ENCODE measurements at places on chromosomes 1 and 21. TPM values are rescaled to one million over a fixed set of nuclear protein-coding genes. Genes with fewer than 3 reads are reported as not detected.
A peak's percentile ranks its signal among the peaks of the same experiment; 100 is the strongest.

ERICH3 gene
- total RNA-seq: not detected

RIPPLY3 gene
- not detected for total RNA-seq

FAM72A gene
- total RNA-seq: 10.9 TPM

DNA sequence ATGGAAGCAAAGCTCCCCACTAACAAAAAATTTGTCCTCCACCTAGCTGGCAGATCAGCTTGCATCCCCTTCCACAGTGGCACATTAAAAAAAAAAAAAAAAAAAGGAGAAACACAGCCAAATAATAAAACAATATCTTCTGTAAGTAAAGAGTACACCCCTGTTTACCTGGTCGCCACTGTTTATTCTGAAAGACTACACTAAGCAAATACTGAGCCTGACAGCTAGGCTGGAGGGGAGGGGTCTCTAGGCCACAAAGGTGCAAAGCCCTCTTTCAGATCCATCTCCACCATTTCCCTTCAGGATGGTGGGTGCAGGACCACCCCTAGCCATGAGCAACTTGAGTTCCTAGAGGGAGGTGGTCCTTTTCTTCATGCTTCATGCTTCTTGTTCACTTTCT is 22.8 kb upstream of the SLC45A3 start:
- no peak for DNase-seq

C1orf56 gene
- 2.4 TPM for total RNA-seq

- peak; percentile 24 for DNase-seq
These were observed 70.1 kb downstream of the PGM1 start for GRCh38 chr1:63663301-63663700.

DNA sequence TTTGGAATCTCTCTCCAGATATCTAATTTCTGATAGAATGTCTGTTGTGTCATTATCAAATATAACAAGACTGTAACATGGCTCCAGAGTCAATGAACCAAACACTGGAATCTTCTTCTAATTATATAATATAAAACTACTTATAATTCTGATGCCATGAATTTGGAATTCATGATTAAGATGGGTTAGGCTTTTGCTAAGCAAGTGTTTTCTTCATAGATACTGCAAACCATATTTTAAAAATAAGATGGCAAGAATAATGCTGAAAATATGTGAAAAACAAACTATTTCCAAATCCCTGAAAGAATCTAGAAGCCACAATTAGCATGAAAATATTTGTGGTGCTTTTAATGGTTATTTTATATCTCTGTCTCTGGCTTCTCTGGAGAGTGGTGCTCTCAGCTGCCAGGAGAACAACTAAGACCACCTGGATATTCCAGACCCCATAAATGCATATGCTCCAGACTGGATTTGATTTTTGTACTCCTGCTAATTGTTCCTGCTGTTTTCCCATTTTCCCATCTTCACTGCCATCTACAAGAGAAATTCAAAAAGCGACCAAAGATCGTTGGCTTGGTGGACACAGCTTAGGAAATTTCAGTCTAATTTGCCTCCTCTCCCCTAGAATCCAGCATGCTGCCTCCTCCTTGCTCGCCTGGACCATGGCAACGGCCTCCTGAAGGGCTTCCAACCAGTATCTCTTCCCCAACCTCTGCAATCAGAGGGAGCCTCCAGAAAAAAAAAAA is 418.9 kb downstream of the SETD4 start:
- DNase-seq: no peak

DNA sequence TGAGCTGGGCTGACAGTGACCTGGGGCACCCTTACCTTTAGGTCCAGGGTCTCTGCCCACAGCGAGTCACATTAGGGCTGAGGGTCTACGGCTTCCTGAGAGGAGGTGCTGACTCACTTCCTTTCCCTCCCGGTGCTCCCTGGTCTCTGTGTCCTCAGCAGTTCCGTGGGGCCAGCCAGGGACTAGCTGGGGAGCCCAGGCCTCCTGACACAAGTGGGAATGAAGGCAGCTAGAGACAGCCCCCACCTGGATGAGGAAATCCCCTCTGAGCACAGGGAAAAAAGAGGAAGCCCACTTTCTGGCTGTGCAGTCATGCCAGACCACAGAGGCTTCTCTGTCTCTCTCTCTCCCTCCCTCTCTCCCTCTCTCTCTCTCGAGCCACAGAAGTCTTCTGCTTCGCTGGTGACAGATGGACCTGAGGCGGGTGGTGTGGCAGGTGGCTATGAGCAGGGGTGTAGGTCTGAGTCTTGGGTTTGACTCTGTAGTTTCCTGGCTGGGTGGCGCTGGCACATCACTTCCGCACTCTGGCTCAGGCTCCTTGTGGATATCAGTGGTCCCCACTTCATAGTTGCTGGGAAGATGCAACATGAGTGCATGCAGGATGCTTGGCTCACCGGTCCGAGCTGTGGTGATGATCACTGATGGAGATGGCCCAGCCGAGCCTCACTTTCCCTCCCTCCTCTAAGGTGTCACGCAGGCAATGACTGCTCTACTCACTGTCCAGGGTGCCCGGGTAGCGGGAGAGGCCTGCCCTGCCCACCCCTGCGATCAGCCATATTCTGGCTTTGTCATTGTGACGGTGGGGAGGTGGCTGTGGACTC is 3.5 kb downstream of the SLC66A1 start:
- no peak for DNase-seq

- no peak for DNase-seq
These were observed 1.5 kb downstream of the FABP3 start for GRCh38 chr1:31371121-31371959.

GBP4 gene
- total RNA-seq: 0.23 TPM

CLEC20A gene
- not detected for total RNA-seq

GRCh38 chr1:100462326-100463025 is 75.5 kb upstream of the GPR88 start:
- no peak for DNase-seq

DNA sequence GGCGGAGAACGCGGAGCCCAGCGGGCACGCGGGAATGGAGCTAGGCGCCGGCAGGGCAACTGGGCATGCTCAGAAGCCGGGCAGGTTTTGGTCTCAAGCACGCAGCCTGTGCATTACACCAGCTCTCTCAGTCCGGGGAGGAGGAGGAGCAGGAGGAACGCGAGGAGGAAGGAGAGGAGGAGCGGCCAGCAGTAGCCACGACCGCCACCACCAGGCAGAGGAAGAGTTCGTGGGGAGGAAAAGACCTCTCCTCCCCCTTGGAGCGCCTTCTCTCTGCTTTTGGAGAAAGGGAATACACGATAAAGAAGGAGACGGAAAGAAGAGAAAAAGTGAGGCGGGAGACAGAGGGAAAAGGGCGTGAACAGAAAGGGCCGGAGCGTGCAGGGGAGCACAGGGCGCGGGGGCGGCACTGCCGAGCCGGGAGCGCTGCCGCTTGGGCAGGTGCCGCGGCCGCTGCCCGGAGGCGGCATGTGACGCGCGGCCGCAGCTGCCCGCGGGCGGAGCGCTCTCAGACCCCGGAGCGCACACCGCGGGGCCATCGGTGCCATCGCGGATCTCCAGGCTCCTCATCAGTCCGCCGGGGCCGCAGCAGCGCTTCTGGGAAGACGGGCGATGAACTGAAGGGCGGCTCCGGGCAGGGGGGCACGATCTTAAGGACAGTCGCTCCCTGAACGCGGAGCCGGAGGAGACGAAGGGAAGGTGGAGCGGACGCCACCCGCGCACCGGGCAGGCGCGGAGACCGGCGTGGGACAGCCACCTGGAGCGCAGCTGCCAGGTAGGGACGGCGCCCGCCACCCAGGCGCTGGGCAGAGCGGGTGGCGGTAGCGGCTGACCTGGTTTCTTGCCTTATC is at the start of gene CHRM3:
TSS of gene CHRM3 (plus strand) at position 116 of the 851 bp plus-strand sequence. CDS start 520,884 bp downstream, outside the sequence.
- peak; percentile 82 for DNase-seq

SEC22B gene
- 9.7 TPM for total RNA-seq

DNA sequence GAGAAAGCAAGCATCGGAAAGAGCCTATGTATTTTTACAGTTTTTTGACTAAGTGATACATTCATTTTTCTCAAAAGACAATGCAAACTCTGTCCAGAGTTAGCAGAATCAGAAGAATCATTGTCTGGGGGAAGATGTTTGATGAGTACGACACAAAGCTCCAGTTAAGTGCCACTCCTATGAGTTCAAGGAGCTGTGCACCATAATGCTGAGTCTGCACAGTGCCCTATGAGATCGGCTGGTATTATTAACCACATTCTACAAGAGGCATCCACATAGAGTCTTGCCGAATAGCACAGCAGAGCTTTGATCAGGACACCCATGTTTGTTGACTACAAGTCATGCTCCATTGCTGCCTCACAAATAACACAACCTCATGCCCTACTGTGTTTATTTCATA is 54.9 kb upstream of the RAP1GAP start:
- no peak for DNase-seq

- no peak for DNase-seq
These were observed 11.8 kb downstream of the GAS5 start for GRCh38 chr1:173856014-173856413.

- no peak for DNase-seq
These were observed 21.7 kb upstream of the LRRC47 start for GRCh38 chr1:3817821-3818597.

SPRR5 gene
- not detected for total RNA-seq

COL24A1 gene
- not detected for total RNA-seq

LEFTY1 gene
- total RNA-seq: 0.13 TPM

IGFN1 gene
- 0.03 TPM for total RNA-seq

OR2L13 gene
- total RNA-seq: not detected

- peak; percentile 6 for DNase-seq
These were observed 41.5 kb upstream of the TSNAX start for GRCh38 chr1:231487019-231487418.

GRCh38 chr1:228990906-228991569 is 255.8 kb downstream of the RHOU start:
- DNase-seq: no peak

HJV gene
- not detected for total RNA-seq

- no peak for DNase-seq
These were observed 22.6 kb downstream of the RCAN1 start for GRCh38 chr21:34592120-34592955.

DNA sequence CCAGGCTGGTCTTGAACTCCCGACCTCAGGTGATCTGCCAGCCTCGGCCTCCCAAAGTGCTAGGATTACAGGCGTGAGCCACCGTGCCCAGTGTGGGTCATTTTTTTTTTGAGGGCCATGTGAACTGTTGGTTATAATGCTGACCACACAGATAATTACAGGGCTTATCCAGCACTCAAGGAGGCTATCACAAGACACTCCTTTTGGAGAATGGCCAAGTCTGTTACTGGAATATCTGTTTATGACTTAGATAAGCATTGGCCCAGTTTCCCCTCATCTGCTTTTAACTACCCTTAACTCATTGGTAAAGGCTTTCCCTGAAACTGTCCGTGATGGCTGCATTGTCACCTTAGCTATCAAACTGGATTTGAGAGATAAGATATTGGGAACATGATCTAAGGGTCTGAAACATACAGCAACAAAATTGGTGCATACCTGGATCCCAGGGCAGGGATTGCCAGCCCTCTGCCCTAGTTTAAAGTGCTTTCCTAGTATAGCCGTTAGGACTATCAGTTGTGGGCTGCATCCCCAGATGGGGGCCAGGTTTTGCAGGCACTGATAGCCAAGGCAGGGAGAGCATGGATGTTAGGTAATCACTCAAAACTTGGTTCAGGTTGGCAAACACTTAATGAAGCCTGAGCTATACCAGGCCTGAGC is 15.6 kb downstream of the SZT2 start:
- no peak for DNase-seq

- no peak for DNase-seq
These were observed 126.4 kb downstream of the LRRC7 start for GRCh38 chr1:69693921-69694675.

MAP1LC3C gene
- total RNA-seq: not detected

DNA sequence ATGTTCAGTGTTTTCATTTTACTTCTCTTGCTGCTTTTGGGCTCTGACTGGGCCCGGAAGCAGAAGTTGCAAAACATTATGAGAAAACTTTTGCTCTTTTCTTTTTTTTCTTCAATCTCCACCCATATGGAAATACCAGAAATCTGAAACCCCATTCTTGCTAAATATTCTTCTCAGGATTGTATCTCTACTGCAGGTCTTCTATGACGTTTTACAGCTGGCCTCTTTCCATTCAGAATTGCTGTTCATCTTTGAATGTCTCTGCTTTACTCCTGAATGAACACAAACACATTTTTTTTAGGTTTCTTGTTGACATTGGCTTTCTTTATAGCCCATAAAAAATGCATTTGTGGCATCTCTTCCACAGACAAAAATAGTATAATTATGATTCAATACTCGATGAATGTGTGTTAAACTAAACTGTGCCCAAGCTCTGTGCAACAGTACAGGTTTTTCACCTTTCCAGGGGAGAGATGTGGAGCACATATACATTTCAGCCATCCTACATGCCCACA is 18.8 kb downstream of the PTPRC start:
- DNase-seq: peak; percentile 77

NEK2 gene
- 36.4 TPM for total RNA-seq

- DNase-seq: no peak
These were observed 14.6 kb upstream of the EPRS1 start for GRCh38 chr1:220060876-220061275.

GRCh38 chr1:199857108-199857507 is 170.4 kb upstream of the NR5A2 start:
- DNase-seq: no peak

DNA sequence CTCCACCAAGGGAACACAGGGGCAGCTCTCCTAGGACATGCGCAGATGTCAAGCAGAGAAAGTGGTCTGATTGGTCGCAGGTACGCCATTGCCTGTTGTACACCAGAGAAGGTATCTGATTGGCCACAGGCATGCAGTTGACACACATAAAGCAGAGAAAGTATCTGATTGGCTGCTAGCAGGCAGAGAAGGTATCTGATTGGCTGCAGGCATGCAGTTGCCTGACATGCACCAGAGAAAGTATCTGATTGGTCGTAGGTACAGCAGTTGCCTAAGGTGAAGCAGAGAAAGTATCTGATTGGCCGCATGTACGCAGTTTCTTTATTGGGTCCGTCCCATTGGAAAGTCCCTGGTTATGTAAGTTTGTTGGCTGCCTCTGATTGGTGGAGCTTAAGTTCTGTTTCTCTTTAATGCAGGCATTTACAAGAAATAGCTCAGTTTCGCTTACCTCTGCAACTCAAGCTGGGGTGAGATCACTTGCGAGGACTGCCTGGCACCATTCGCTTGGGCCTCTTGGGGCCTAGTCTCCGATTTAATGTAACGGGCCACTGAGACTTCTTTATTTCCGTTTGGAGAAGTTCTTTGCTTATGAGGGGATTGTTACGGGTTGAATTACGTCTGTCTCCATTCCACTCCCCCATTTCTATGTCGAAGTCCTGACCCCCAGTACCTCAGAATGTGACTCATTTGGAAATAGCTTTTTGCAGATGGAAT is 74.2 kb downstream of the SIK1 start:
- no peak for DNase-seq

- no peak for DNase-seq
These were observed 48.8 kb downstream of the KCNK2 start for GRCh38 chr1:215131291-215131690.

Data from HT-29 (cell line).